ENCODE measurements at places on chromosomes 2 and 18.
A peak's percentile ranks its signal among the peaks of the same experiment; 100 is the strongest.

GRCh38 chr2:211033765-211034164, 477.4 kb downstream of the CPS1 start:
- no peak for DNase-seq

GRCh38 chr18:60975420-60975819, 357.8 kb upstream of the CDH20 start:
- DNase-seq: no peak

GRCh38 chr18:12838178-12838634, 45.8 kb downstream of the PTPN2 start:
- peak; percentile 19 for DNase-seq

- no peak for DNase-seq
Observed at GRCh38 chr18:5456577-5457461, 87.0 kb downstream of the EPB41L3 start.

DNA sequence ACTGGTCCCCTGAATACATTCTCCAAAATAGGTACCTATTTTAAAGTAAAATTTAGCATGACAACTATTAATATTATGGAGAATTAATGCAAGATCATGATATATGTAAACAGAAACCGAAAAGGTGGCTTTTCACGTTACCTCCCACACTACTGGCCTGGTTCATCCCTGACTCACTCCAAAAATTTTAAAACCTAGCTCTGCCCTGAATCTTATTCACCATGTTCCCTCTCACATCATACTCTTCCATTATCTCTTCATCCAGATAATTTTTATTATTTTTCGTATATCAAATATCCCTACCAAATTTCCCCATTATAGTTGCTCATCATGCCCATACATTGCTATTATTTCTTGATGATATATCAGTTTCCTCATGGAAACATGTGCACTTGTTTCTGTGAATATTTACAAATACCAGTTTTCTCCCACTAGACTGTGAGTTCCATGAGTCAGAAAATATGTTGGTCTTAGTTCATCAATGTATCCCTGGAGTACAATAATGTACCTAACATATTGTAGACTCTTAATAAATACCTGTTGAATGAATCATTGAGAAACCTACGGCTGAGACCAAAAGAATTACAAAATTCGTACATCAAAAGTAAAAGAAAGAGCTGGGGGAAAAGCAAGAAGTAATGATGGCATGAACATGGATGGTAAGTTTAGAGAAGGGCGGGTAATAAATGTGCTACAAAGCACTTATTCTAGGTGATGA, 360.1 kb upstream of the CHAC2 start:
- no peak for DNase-seq

DNA sequence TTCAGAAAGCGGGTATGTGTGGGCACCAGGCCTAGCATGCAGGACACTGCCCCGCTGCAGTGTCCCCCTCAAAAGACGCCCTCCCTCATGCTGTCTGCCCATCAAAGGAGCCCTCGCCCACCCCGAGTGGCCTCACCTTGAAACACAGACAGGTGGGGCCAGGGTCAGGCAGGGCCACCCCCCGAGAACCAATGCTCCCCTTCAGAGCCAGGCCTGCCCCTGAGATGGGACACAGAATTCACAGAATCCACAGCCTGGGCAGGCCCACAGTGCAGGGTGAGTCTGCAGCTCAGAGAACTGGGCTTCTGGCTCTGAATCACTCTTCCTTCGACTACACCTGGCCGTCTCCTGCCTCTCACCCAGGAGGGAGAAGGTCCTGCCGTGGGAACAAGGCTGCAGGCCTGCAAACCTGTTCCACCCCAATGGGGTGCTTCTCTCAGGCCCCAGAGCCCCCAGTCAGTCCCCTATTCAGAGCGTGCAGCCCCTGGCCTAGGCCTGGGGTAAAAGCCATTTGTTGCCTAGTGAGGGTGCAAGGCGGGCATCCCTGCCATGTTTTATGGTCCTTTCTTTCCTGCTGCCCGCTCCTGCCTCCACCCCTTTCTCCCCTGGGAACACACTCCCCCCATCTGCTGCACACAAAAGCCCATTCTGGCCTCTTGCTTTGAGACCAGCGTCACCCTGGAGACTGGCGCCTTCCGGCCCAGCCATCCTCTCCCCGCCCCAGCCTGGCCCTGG, 11.3 kb upstream of the ARHGEF4 start:
- DNase-seq: no peak

DNA sequence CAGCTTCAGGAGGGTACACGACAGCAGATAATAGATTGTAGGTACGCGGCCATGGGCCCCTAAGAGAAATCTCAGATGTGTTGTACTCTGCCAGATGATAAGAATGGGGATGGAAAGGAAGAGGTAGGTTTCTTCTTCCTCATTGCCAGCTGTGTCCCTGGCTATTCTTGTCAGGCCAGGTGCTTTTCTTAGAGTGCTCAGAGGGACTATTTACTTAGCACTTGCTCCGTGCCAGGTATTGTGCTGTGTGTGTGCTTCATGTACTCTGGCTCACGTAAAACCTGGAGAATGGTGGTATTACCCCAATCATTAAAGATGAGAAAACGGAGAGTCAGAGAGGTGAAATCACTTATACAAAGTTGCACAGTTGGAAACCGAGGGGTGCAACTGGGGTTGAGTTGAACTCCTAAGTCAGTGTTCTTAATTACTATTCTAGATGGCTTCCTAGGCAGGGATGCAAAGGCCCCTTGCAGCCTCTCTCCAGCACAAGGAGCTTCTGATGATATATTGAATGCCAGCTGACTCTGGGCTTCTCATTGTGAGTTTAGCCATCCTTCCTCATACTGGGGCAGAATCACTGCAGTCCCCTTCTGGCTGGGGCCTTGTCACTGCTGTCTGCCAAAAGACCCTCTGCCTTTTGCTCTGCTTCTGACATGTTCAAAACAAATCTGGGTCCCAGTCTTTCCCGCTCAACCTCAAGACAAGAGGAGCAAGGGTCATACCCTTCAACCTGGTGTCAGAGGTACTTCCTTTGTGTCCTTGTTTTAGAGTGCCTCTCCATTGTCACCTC, 60.7 kb downstream of the LYPD1 start:
- no peak for DNase-seq

DNA sequence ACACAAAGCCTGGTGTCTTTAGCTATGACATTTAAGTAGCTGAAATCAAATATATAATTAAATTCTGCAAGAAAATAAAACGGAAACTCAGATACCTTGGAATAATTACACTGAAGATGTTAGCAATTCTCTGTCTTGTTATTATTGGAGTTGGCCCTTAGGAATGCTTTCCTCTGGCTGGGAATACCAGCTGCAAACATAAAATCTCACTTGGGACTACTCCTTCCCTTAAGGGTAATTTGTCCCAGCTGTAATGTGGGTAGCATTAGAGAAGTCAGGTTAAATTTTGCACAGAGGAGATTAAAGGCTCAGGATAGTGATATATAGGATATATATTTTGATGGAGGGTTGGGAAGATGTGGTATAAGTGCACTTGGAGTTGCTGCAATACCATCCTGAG, 37.3 kb upstream of the GRP start:
- DNase-seq: no peak

GRCh38 chr18:42623935-42624334, 491.6 kb downstream of the RIT2 start:
- no peak for DNase-seq

GRCh38 chr2:232731470-232731869, 34.3 kb downstream of the GIGYF2 start:
- DNase-seq: no peak

GRCh38 chr2:137190411-137191195, 425.3 kb downstream of the THSD7B start:
- DNase-seq: no peak

- no peak for DNase-seq
Observed at GRCh38 chr2:239829326-239829725, 195.8 kb downstream of the NDUFA10 start.

- DNase-seq: no peak
Observed at GRCh38 chr2:207724113-207724512, 12.7 kb downstream of the CCNYL1 start.

DNA sequence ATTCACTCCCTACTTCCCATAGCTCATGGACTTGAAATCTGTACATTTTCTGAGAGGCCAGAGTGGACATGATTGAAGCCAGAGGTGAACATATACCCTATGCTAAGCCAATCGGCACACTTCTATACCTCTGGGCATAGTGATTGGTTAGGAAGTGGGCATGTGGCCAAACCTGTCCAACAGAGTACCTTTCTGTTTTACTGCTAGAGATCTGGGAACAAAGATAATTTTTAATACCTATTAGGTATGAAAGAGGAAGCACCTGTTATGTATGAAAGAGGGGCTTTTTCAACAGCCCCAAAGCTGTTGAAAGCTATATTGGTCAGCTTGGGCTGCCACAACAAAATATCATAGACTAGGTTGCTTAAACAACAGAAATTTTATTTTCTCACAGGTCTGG, 27.7 kb downstream of the METTL8 start:
- no peak for DNase-seq

GRCh38 chr18:46657115-46657955, at the start of gene LOXHD1:
Gene LOXHD1 (minus strand): TSS chr18:46657220. CDS start chr18:46657033, 187 bp downstream.
- no peak for DNase-seq
